ENCODE measurements at places on chromosomes 1 and 21. TPM values are rescaled to one million over a fixed set of nuclear protein-coding genes. Genes with fewer than 3 reads are reported as not detected.

DNA sequence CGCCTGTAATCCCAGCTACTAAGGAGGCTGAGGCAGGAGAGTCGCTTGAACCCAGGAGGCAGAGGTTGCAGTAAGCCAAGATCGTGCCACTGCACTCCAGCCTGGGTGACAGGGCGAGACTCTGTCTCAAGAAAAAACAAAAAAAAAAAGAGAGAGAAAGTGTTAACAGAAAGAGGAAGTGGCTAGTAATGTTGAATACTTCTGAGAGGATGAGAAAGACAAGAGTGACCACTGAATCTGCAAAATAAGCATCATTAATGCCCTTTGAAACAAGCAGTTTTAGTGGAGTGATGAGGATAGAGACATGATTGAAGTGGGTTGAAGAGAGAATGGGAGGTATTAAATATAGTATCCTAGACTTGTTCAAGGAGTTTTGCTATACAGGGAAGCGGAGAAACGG lies 11.7 kb downstream of the MPZ start:
- no peak for DNase-seq

DNA sequence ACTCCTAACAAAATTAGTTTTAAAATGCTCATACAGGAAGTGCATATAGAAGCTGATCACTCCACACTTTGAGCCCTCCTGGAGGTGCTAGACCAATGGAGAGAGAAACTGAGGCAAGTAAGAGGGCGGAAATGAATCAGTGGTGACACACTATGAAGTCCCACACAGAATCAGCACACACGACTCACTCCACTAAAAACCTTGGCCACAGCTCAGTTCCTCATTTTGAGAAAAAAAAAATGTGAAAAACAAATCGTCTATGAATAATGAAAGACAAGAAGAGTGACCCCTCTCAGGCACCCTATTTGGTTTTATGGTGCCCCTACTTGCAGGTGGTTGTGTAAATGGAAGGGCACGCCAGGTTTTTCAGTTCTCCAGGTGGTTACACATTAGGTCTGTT lies 675.1 kb upstream of the BRINP3 start:
- no peak for DNase-seq

DNA sequence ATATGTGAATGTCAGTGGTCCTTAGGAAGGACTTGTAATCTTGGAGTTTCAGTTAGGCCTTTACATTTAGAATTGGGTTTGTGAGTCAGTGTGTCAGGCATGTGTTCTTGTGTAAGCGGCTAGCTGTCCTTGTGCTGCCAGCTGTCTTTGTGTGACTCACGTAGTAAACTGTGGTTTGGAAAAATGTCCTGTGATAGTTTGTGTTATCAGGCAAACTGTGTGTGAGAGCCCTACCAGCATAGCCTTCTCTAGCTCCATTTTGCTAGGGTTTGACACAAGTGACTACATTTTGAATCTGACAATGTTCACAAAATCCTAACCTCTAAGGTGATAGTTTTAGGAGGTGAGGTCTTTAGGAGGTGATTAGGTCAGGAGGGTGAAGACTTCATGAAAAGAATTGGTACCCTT lies 6.9 kb upstream of the SLC35D1 start:
- DNase-seq: no peak

- no peak for DNase-seq
These were observed 9.4 kb upstream of the CD55 start for GRCh38 chr1:207311888-207312603.

- no peak for DNase-seq
These were observed 220.9 kb upstream of the JUN start for GRCh38 chr1:59004755-59005154.

GRCh38 chr1:2644591-2645101 lies 11.8 kb upstream of the MMEL1 start:
- DNase-seq: no peak

DNA sequence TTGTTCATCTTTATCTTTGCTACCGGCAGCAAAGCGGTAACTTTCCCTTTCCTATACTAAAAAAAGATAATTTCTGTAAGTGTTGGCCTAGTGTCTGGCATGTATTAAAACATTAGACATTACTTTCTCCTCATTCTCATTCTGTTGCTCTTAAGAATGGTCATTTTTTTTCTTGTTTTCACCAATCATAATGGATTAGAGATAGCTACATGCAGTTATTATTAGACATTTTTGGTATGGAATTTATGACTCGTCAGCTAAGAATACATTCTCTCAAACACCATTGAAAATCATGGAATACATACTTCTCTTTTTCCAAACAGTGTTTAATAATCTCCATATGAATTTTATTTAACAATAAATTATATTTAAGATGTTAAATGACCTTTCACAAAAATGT lies 1154.6 kb downstream of the BRINP3 start:
- DNase-seq: no peak

Gene ZFP69
- polyA plus RNA-seq: 0.81 TPM

GRCh38 chr1:116268211-116268610 lies 104.8 kb upstream of the ATP1A1 start:
- DNase-seq: peak; percentile 77

- DNase-seq: no peak
These were observed 15.8 kb upstream of the BACE2 start for GRCh38 chr21:41152147-41152546.

DNA sequence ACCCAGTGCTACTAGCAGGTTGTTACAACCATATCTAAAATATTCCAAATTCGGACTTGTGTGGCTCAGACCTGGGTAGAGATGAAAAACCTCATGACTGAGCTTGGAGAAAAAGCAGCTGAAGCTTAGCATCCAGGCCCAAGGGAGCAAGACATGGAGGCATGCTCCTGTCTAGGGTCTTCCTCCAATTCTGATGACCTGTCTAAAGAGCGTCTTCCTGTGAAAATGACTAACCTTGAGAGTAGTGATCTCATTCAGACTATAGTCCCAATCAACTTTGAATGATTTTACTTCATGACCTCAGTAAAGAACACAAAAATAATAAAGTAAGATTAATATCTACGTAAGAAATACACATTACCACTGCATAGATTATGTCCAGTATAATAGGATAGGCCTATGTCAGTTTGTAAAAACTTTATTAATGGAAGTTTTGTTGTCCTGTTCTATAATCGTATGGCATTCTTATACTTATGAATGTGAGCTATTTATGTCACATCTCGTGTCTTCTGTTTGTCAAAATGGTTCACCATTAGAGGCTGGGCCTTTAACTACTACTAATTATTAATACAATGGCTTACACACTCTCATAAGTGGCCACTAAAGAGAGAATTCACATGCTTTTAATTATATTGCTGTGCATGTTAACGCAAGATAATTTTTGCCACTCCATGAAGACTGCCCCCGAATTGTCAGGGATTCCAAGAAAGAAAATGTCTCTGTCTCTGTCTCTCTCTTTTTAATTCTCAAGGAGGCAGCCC lies 201.3 kb downstream of the NCAM2 start:
- DNase-seq: no peak

Gene HES3
- polyA plus RNA-seq: not detected

- no peak for DNase-seq
These were observed 127.1 kb downstream of the S1PR1 start for GRCh38 chr1:101363891-101364318.

Gene INSRR
- not detected for polyA plus RNA-seq

DNA sequence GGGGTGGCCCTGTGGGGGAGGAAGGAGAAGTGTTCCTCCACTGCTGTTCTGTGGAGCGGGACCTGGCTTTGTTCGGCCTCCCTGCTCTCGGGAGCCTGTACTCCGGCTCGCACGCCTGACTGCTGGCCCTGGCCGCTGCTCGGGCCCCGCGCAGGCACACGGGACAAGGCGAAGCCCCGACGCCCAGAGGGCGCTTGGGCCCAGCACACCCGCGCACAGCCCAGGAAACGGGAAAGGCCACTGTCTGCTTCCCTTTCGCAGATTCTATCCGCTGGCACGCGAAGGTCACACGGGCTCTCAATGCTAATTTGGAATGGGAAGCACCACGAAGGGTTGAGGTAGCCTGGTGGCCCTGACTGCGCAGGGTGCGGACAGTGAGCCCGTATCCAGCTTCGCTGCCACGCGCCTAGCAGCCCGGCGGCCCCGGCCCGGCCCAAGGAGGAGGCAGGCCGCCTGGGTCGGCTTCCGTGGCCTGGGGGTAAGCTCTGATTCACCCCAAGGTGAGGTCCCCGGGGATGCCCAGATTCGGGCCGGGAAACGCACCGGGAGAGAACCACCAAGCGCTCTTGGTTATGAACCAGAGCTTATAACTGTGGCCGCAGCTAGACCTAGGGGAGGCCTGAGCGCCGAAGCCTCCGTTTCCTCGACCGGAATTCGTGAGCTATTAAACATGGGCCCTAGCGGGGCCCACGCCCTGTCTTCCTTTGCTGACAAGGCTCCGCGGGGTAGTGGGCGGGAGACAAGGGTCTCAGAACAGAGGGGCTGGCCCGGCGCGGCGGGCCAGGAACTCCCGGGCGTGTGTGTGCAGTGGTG lies 19.7 kb upstream of the TBX15 start:
- peak; percentile 41 for DNase-seq

GRCh38 chr21:35565204-35565611 lies 495.1 kb downstream of the SETD4 start:
- DNase-seq: no peak

DNA sequence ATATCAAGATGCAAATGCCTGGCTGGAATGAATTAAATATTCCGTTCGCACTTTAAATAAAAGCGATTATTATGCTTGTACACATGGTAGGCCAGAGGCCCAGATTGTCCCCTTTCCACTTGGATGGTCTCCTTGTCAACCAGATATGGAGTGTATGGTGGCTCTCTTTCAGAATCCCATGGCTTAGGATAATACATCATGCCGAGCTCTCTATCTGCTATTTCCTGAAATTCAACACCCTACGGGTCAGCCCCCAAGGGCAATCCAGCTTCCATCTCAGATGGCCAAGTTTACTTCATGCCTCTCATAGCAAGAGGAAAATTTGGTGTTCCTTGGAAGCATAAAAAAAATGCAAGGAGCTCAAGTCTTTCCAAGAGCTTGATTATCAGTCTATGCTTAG lies 25.4 kb upstream of the FMO1 start:
- DNase-seq: no peak

DNA sequence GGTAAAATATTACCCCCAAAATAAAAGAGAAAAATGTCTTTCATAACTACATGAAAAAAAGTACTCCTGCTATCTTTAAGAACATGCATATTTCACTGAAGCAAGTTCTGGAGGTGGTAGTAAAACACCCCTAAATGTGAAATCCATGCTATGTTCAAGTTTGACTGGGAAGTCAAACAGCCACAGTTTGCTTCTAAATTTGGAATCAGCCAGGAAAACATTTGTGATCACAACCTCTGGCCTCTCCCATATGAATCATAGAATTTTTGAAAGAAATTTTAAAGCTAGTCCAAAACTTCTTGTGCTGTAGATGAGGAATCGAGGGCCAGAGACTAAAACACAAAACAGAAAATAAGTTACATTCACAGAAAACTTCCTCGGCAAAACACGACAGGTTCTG lies 6.6 kb downstream of the SORT1 start:
- no peak for DNase-seq

Gene PRR9
- polyA plus RNA-seq: not detected

Gene CNST
- polyA plus RNA-seq: 9.6 TPM

GRCh38 chr1:40636777-40637176 lies 28.7 kb downstream of the RIMS3 start:
- DNase-seq: no peak

- DNase-seq: peak; percentile 56
These were observed 8.0 kb upstream of the MACF1 start for GRCh38 chr1:39196244-39197215.

Gene KLHDC7A
- polyA plus RNA-seq: 0.27 TPM

GRCh38 chr1:116498789-116499628 lies 71.8 kb downstream of the CD58 start:
- peak; percentile 85 for DNase-seq

DNA sequence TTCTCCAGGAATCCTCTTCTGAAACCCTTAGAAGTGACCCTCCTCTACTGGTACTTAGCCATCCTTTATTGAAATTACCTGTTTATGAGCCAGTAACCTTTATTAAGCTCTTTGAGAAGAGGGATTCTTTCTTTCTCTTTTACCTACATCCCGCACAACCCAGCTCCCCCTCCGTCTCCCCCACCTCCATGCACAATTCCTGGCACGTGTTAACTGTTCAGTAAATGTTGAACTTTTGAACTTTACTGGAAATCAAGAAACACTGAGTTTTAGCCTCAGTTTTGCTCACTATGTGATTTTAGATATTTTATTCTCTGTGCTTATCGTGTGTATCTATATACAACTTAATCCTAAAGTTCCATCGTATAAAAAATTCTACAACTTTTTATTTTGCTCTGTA lies 1.8 kb downstream of the TMED5 start:
- DNase-seq: peak; percentile 35

- DNase-seq: no peak
These were observed 22.0 kb downstream of the CNST start for GRCh38 chr1:246588159-246588721.

Data from small intestine (tissue), 16 donors.